ENCODE measurements at places on chromosomes 3 and 15.

DNA sequence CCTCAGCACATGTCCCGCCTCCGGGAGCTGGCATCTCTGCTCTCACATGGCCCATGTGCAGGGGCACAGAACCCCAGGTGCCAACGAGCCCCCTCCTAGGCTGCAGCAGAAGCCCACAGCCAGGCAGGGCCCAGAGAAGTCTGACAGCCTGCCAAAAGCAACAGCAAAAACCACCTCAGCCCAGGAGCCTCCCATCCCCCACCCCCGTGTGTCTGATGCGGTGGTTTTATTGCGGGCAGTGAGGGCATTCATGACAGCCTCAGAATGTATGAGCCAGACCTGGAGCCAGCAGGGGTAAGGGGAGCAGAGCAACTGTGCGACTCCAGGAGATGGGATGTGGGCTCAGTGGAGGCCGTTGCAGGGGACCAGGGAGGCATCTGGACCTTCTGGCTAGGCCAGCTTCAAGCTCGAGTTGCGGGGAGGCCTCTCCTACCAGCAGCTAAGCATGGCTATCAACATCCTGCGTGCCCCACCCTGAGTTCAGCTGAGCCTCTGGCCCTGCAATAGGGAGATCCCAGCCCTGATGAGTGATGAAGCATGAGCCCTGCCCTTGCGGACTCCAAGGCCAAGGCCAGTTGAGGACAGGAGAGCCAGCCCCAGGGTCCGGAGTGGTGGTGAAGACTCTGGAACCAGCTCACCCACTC is 52.5 kb downstream of the CYP11A1 start:
- no peak for DNase-seq

DNA sequence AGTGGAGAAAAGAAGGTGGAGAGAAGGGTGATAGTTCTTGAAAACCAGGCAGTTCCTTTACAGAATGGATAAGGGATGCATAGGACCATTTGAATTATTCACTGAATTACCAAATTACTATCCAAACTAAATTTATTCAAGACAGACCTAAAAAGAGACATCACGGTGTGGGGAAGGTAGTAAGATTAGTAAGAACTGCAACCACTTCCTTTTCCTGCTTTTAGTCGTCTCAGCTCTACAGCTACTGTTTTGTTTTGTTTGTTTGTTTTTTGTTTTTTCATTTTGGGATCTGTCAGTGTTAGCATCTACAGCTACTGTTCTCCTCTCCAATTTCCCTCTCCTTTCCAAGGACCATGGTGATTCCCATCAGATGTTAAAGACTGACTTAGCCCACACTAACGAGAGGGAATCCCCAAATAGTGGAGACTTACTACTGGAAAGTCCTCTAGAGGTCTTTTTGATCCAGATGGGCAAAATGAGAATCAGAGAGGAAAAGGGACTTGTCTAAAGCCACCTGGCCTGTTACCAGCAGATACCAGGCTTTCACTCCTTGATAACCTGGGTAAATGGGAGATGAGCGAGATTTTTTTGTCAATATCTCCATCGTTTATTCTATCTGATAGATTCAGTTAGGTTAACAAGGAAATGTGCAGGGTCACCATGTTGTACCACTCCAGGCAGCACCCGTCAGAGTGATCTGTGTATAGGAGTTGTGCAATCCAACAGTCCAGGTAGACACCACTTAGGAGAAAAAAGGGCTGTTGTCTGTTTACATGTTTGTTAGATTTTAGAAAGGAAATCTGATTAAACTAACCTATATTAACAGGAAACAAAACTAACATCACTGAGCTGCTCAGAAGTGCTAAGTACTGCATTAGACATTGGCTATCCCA is 6.0 kb downstream of the HCLS1 start:
- no peak for DNase-seq

DNA sequence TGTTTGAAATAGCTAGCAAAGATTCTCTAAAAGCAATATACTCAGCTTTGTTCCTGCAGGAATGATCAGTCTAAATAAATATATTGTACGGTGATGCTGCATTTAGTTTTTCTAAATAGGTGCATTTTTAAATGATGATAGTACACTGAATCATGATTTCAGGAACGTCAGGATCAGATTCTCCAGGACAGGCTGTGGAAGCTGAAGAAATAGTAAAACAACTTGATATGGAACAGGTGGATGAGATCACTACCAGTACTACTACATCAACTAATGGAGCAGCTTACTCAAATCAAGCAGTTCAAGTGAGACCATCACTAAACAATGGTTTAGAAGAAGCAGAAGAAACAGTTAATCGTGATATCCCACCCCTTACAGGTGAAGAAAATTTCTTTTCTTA is 46.3 kb upstream of the EIF3J start:
- DNase-seq = no peak

DNA sequence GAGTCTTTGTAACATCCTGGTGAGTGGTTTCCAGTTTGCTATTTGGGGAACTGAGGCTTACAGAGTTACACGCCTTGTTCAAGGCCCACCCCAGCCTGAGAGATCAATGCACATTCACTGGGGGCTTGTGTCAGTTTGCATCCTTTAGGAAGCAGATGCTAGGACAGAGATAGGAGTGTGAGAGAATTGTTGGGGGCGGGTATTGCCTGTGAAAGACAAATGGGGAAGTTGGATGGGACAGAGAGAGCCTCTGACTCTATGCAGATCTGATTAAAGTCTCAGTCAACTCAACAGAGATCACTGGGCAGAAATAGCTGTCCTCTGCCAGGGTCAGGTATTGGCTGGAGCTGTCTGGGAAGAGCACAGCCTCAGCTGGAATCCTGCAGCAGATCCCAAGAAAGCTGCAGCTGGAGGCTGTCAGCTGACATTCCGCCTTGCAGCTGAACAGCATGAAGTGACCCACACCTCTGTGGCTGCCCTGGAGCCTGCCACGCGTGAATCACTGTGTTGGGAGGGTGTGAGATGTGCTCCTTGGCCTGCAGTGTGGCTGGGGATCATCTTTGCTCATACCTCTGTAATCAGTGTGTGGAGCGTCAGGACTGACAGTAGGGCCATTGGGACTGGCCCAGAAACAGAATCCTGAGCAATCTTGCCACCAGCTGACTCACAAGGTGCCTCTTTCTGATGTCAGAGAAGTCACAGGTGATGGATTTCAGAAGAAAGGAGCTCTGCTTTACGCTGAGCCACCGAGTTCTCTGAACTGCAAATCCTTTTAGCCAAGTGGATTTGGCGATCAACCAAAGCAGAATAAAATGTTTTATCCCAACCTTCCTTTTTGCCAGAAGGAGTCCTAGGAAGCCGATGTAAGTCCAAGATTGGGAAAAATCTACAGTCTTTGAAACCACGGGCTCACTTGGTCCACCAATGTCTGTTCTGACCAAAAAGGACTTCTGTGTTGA is 284.1 kb upstream of the LRRFIP2 start:
- no peak for DNase-seq

DNA sequence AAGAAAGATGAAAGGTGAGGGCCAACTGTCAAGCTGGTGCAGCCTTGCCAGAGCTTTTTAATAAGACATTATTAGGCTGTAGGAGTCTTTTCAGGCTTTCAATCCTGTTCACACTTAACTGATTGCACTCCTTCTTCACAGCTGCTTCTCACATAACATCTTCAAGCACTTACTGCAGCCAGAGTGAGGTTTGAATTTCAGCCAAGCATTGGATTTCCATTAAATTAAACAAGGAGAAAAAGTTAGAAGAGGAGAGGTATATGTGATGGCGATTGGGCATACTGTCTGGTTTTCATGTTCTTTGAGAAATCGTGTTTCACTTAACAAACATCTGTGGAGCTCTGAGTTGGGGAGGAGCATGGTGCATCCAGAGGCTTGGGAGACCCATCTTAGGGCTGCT is 392.8 kb upstream of the LRRC3B start:
- no peak for DNase-seq

- no peak for DNase-seq
Measured at GRCh38 chr15:38867556-38867955, 302.9 kb upstream of the RASGRP1 start.

DNA sequence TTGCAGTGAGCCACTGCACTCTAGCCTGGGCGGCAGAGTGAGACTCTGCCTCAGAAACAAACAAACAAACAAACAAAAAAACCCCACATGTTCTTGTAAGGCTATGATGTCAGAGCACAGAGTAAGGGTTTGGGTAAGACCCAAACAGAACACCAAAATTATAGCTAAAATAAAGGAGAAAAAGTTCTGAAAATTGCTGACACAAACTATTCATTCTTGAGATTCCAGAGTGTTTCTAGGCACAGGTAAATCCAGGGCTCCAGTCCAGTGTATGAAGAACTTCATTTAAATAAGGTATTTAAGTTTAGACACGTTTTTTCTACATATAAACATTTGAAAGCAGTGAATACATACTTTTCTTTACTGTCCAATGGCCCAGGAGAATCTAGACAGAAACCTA is 3.9 kb downstream of the CDC25A start:
- no peak for DNase-seq

GRCh38 chr3:188259191-188259590 is 105.2 kb downstream of the LPP start:
- DNase-seq = no peak

- DNase-seq = no peak
Measured at GRCh38 chr3:32423534-32423933, 31.9 kb downstream of the CMTM7 start.

DNA sequence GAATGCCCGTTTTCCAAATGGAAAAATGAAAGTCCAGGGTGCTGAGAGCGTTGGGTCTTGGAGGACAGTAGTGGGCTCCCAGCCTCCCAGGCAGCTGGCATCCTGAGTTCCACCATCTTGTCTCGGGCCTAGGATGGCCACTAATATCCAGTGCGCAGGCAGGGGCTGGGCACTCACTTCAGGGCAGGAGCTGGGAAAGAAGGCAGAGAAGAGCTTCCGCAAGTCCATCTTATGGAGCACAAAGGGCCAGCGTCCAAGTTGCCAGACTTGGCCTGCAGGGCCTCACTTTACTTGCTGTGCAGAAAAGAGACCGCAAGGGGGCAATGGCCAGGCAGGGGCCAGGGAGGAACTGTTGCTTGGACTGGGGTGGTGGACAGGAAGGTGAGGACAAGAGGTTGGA is 46.1 kb downstream of the IQSEC1 start:
- DNase-seq = no peak

DNA sequence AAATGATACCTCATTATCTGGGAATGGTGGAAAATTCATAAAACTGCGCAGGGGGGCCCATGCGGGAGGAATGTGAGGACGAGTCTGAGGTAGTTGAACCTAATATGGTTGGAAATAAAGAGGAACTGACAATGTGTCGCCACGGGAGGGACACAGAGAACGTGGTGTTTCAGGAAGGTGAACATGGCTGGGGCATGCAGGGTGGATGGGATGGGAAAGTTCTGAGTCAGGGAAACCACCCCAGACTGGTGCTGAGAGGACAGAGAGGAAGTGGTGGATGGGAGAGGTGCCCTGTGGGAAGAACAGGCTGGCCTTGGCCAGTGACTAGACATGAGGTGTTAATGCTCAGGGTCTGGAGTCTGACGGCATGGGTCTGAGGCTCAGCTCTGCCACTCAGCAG is 137.1 kb upstream of the WNT5A start:
- no peak for DNase-seq

DNA sequence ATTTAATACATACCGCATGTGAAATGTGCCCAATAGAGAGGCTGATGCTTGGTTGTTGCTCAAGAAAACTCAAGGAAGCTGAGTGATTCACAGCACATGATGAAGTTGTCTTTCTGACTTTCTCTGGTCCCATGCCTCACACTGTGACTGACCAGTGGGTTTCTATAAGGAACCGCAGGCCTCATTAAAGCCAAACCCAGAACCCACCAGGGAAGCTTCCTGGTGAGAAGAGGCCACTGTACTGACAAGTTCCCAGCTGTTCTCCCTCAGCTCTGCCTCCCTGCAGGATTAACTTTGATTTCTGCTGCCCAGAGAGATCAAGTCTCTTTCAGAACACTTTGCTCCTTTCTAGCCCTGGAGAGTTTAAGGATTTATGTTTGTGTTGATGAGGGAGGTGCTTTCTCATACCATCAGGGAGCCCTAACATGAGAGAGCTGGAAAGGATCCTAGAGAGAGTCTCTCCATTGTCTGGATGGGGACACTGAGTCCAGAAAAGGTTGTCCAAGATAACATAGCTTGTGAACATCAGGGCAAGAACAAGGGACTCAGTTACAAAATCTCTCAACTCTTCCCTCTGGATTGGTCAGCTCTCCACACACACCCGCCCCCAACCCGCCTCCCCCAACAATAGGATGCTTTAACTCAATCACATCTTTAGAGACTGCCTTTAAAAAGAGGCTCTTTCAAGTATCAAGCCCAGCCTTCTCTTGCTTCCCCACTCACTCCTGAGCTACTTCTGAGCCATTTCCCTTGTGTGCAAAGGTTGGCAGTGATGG is 303.2 kb upstream of the TLE3 start:
- DNase-seq = no peak

GRCh38 chr3:174505266-174505665 is 353.9 kb upstream of the NAALADL2 start:
- DNase-seq = no peak

- DNase-seq = no peak
Measured at GRCh38 chr3:115855911-115856310, 232.6 kb downstream of the GAP43 start.

DNA sequence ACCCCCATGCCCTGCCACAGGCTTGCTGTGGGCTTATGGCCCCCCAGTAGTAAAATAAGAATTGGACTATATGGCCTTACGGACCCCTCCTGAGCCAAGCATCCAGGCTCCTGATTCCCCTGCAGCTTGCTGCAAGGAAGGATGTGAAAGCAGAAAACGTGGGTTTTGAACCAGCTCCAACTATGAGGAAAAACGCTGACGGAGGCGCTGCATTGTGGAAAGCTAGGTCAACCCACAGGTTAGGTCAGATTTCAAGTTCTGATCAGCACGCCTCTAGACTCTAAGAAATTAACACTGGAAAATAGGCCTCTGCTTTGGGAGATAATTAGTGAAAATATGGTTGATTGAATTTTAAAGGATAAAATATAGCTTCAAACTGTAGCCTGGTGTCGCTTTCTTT is 195.4 kb upstream of the HES1 start:
- DNase-seq = no peak

DNA sequence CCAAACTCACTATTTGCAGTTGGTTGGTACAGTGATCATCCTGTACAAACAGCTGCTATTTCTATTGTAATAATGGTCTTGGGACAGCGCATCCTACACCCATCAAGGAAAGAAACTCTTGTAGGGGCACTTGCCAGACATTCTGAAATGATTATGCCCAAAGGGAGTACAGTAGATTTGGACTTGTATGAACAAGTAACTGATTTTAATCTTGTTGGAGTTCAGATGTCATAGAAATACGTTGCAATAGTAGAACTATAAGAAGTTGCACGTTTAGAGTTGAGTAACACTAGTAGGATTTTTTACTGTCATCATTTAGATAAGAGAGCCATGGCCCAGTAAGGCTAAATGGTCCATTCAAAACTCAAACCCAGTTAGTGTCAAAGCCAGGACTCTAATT is 192.8 kb downstream of the SATB1 start:
- DNase-seq = no peak

- DNase-seq = peak; percentile 43
Measured at GRCh38 chr3:132721479-132722164, 587 bp downstream of the NPHP3 start.

DNA sequence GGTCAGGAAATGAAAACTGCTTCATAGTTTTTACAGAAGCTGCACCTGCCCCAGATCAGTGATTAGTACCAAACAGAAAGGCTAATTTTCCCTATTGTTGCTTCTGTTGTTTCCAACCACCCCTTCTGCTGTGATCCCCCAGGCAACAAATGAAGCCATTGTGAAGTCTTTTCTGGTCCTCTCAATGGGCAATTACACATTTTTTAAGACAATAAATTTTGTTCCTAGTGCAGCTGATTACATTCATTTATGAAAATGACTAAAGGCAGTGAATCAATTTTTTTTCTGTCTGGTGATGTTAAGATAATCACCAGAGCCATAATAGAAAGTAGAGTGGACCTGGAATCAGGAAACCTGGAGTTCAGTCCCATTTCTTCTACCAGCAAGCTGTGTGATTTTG is 32.7 kb downstream of the GLDN start:
- DNase-seq = no peak

GRCh38 chr3:62667714-62668113 is 207.5 kb downstream of the CADPS start:
- DNase-seq = no peak
